NCI-H1417 treated with DMSO at 0.1 percent for 48 hours (cell line): ENCODE measurements at places on chromosomes 1 and 21.

DNA sequence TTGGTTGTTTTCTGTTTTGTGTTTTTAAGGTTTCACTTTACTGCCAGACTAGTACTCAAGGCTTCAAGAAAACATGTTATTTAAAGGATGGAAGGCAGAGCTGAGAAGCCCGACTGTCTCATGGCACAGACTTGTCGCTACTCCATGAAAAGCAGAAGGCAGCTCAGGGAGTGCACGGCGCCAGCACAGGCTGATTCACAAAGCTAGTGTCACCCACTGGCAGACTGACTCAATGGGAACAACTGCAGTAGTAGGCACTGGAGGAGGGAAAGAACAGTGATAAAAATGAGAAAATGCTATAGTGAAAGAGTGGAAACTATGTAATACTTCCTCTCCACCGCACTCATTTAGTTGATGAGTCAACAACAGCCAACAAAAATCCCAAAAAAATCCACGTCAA, 14.7 kb downstream of the HSF2BP start:
- no peak for DNase-seq

GRCh38 chr1:107389410-107390396, 248.9 kb downstream of the NTNG1 start:
- DNase-seq: no peak

- no peak for DNase-seq
These were observed 27.4 kb downstream of the DTL start for GRCh38 chr1:212062832-212063438.

- no peak for DNase-seq
These were observed 265.9 kb upstream of the RUNX1 start for GRCh38 chr21:35314857-35315582.

- no peak for DNase-seq
These were observed 10.9 kb downstream of the UBE2J2 start for GRCh38 chr1:1262758-1263157.

GRCh38 chr1:174841747-174842146, 158.0 kb upstream of the CACYBP start:
- DNase-seq: no peak

DNA sequence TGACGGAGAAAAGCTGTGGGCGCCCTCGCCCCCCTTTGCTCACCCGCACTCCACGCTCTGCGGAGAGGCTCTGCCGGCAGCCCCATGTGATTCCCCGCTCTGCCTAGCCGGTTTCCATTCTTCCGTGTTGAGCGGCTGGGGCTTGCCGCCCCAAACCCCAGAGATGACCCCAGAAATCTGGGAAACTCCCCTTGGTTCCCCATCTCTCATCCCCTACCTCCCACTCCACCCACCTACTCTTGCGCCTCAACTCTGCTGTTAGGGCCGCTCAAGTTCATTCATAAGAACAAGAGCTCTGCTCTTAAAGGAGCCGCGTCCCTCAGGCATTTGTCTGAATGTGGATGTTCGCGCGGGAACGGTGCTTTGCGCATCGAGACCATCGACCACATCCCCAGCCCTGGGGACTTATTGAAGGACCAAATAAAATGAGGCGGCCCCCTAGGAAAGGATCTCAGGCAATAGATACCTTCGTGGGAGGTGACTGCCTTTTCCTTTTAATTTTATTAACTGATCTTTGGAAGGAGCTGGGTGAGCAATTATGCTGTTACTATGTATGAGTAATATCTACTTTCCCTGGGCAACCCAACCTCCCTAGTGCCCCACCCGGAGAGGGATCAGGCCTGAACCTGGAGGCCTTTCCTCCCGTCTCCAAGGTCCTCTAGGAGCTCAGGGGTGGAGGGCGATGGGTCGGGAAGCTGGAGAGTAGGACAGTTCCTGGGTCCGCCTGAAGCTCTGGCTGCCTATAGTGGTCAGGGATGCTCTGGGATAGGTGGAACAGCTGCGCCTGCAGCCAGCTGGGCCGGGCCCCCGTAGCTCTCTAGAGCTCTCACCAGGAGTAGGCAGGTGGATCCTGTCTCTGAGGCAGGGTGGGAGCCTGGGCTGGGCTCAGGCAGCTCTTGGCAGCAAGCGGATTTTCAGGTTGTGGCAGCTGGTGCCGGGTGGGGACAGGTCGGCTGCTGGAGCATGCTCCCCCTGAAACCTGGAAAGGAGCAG, 898 bp downstream of the MFSD2A start:
- no peak for DNase-seq

DNA sequence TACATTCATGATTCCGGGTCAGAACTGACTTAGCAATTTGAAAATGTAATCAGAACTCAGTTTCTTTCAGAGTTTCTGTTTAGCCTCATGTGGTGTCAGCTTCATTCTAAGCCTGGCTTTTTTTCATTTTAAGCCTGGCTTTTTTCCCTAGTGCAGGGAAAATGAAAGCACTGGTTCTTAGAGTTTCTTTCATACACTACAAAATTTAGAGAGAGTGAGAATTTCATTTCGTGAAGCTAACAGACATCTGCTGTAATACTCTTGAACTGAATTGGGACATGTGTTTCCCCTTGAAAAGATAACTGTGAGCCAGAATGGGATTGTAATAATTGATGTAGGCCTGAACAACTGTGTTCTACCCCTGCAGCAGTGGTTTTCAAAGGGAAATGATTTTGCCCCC, 95.3 kb upstream of the KIAA0040 start:
- DNase-seq: no peak

- DNase-seq: no peak
These were observed 11.6 kb upstream of the ARHGEF16 start for GRCh38 chr1:3442901-3443300.

GRCh38 chr1:26853156-26853555, 9.8 kb upstream of the SFN start:
- DNase-seq: no peak

DNA sequence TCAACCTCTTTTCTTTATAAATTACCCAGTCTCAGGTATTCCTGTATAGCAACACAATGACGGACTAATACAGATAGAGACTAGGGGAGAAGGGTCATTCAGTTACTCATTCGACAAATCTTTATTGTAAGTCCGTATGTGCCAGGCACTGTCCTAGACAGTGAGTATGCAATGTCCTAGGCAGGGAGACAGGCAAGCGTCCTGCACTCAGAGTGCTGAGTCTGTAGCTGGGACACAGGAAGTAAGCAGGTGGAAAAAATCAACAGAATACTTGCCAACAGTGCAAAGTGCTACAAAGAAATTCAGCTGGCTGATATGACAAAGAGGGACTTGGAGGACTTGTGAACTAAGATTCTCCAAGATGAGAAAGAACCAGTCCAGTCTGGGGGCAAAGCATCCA, 92.2 kb upstream of the ZBTB40 start:
- DNase-seq: no peak
